Progenitor cell of endocrine pancreas (in vitro differentiated cells): ENCODE measurements at places on chromosomes 6 and 20.

DNA sequence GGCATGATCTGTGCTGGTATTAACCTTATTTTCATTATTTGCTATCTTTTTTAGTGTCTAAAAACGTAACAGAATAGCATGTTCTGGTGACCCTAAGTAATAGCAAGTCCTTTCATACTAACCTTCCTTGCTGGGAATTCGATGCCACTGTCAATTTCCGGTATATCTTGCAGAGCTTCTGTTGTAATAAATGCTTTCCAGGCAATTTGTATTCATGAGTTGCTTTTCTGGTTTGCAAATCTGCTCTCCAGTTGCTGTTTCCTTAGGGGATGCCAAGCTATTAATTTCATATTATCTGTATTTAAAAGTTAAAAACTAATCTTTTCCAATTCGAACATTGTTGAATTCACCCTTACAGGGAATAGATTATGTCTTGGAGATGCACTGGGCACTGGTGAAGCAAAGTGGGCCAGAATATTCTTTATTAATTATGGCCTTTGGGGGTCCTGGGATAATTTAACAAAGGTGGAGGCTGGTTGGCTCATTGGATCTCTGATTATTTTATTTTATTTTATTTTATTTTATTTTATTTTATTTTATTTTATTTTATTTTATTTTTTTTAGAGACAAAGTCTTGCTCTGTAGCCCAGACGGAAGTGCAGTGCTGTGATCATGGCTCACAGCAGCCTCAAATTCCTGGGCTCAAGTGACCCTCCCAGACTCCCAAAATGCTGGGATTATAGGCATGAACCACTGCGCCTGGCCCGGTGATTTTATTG, 123.6 kb upstream of the GLP1R start:
- no peak for DNase-seq

- DNase-seq, result no peak
These were observed 654 bp downstream of the TBC1D7 start for GRCh38 chr6:13327691-13328075.

GRCh38 chr20:815914-816606, 17.5 kb upstream of the FAM110A start:
- DNase-seq, result peak; percentile 51

GRCh38 chr20:34703424-34704176, 544 bp upstream of the TP53INP2 start:
- DNase-seq, result no peak

GRCh38 chr6:44920952-44921491, 407.1 kb upstream of the RUNX2 start:
- DNase-seq, result no peak

DNA sequence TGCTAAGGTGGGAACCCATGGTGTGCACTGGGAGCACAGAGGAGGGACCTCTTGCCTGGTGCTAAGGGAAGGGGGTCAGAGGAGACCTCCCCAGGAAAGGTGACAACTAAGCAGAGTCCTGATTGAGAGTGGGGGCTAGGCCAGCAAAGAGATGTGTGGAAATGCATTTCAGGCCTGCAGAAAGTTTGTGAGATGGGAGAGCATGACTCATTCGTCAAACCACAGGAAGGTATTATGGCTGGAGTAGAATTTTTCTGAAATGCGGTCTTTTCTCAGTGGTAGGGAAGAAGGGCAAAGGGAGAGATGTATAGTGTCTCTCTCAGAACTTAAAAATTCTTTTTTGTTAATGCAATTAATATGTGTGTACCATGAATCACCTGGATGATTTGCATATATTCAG, 23.6 kb upstream of the EDN1 start:
- no peak for DNase-seq

DNA sequence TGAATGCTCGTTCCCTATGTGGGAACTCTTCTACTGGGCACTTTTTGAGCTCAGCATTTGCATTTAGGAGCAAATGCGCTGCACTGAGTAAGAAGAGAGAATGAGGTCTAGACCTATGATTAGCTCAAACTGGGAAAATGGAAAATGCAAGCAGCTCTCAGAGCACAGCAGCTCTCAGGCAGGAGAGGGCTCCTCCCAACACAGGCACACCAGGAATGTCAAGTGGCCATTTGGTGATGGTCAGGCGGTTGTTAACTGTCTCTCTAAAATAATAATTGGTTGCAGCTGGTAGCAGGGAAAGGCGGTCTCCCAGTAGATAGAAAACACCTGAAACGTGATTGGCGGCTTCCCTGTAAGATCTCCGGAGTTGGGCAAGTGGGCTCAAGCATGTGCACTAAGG, 162.0 kb upstream of the ECI2 start:
- no peak for DNase-seq
